ENCODE measurements at places on chromosomes 7 and 10. TPM values are rescaled to one million over a fixed set of nuclear protein-coding genes. Genes with fewer than 3 reads are reported as not detected.

GFRA1 gene
- not detected for total RNA-seq

GNGT1 gene
- not detected for total RNA-seq

TMEM270 gene
- not detected for total RNA-seq

FANK1 gene
- total RNA-seq: not detected

SCIN gene
- total RNA-seq: 0.14 TPM

IGF2BP3 gene
- total RNA-seq: 2.0 TPM

TACC2 gene
- total RNA-seq: not detected

GALNT17 gene
- total RNA-seq: not detected

TMEM72 gene
- not detected for total RNA-seq

VOPP1 gene
- total RNA-seq: 90.8 TPM

GRID1 gene
- total RNA-seq: not detected

SEMA3A gene
- 0.62 TPM for total RNA-seq

CLRN3 gene
- not detected for total RNA-seq

DLX5 gene
- total RNA-seq: not detected

CYP3A7 gene
- total RNA-seq: not detected

ACSM6 gene
- total RNA-seq: not detected

CACNA2D1 gene
- total RNA-seq: not detected

OR2AE1 gene
- 0.46 TPM for total RNA-seq

OR9A2 gene
- total RNA-seq: 0.32 TPM

CYP2C8 gene
- total RNA-seq: 0.36 TPM

MRPS17 gene
- 15.3 TPM for total RNA-seq

GRM3 gene
- total RNA-seq: not detected

PLPP4 gene
- total RNA-seq: not detected

OR2A7 gene
- 5.4 TPM for total RNA-seq

NPC1L1 gene
- 0.25 TPM for total RNA-seq

IGFBP3 gene
- 0.34 TPM for total RNA-seq

PITRM1 gene
- 79.9 TPM for total RNA-seq

ITPRID1 gene
- not detected for total RNA-seq

SUGCT gene
- total RNA-seq: 1.6 TPM

CPXM2 gene
- not detected for total RNA-seq

ANKRD2 gene
- total RNA-seq: not detected

FGL2 gene
- total RNA-seq: 0.93 TPM

KEL gene
- total RNA-seq: 1.8 TPM

AMZ1 gene
- total RNA-seq: 1.3 TPM

MMD2 gene
- not detected for total RNA-seq

KNDC1 gene
- total RNA-seq: 0.28 TPM

OR2A42 gene
- total RNA-seq: not detected

NUTM2B gene
- 0.51 TPM for total RNA-seq

SHLD2 gene
- total RNA-seq: 28.7 TPM

PHKG1 gene
- total RNA-seq: 2.6 TPM

ADAMTS14 gene
- total RNA-seq: 0.24 TPM

HOXA13 gene
- total RNA-seq: not detected

DKK1 gene
- total RNA-seq: not detected

CPN1 gene
- not detected for total RNA-seq

SRRM3 gene
- total RNA-seq: 0.12 TPM
